ENCODE measurements at places on chromosomes 11 and 22.

DNA sequence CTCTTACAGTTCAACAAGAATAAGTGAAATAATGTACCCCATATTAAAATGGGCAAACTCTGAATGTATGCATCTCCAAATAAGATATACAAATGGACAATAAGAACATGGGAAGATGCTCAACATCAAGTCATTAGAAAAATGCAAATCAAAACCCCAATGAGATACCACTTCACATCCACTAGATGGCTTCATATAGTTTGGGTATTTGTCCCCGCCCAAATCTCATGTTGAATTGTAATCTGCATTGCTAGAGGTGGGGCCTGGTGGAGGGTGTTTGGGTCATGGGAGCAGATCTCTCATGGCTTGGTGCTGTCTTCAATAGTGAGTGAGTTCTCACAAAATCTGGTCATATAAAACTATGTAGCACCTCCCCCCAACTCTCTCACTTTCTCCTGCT lies 5.7 kb downstream of the MPZL2 start:
- DNase-seq, result no peak

DNA sequence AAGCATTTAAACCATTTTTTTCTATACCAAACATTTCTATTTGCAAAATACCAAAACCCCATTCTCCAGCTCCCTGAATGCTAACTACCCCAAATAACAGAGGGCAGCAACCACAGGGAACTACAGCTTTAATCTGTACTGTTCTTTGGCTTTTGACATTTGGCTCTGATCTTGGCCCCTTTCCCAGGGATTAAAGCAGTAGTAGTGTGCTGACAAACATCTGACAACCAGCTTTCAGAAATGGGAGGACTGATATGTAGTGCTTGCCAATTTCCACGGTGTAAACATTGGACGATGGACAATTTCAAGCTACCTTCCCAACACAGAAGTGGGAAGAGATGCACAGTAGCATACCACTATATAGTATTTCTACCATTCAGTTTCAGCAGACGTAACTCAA lies 88.4 kb upstream of the TEAD1 start:
- no peak for DNase-seq

DNA sequence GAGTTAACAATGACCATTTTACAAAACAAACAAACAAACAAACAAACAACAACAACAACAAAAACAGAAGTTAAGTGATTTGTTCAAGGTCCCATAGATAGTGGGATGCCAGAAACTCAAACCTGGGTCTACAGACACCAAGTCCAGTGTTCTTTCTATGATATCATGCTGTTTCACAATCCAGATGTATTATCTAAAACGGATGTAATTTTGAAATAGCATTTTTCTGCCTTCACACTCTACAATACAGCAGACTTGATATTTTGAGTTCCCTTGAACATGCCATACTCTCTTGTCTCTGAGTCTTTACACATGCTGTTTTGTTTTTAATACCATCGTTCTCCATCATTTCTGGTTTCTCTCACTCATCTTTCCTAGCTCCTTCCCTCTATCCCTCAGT lies 104.5 kb downstream of the RELT start:
- no peak for DNase-seq

- DNase-seq, result no peak
Measured at GRCh38 chr11:76007166-76007565, 192.2 kb downstream of the UVRAG start.

GRCh38 chr22:37578002-37578401 lies 1.9 kb downstream of the LGALS2 start:
- DNase-seq, result no peak

DNA sequence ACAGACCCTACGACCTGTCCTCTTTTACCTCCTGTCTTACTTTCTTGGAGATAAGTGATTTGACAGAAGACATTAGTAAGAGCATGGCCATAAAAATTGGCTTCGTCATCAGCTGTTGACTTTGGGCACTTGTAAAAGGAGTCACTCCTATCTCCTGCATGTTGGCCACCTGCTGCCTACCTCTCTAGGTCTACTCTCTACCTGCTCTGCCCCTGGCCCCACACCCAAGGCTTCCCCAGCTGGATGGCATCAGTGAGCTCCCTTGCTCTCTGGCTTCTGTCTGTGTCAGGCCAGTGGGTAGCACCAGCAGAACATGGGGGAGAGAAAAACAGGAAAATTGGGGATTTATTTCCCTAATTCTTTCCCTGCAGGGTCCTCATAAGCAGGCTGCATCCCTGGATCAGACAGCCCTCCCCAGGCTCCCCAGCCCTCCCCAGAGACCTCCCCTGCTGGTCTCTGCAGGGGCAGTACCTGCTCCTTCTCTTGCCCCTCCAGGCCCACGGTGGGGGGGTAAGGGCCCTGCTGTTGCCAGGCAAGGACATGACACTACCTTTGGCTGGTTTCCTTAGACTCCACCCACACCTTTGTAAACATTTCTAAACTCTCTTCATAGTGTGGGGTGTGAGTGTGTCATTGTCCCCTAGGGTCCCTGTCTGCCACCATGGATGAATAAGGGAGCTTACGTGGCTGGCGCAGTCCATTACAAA lies 157.0 kb upstream of the NECTIN1 start:
- DNase-seq, result no peak

GRCh38 chr11:42593441-42593840 lies 718.4 kb upstream of the API5 start:
- DNase-seq, result no peak

- DNase-seq, result no peak
Measured at GRCh38 chr11:38476808-38477575, 1879.0 kb upstream of the RAG2 start.

GRCh38 chr11:123628936-123629683 lies 25.3 kb downstream of the SCN3B start:
- no peak for DNase-seq
